ENCODE measurements at places on chromosomes 16 and 17.

- peak; percentile 63 for DNase-seq
These were observed 69.3 kb downstream of the FTO start for GRCh38 chr16:53773150-53773846.

- no peak for DNase-seq
These were observed 22.6 kb downstream of the SMPD3 start for GRCh38 chr16:68425498-68426346.

DNA sequence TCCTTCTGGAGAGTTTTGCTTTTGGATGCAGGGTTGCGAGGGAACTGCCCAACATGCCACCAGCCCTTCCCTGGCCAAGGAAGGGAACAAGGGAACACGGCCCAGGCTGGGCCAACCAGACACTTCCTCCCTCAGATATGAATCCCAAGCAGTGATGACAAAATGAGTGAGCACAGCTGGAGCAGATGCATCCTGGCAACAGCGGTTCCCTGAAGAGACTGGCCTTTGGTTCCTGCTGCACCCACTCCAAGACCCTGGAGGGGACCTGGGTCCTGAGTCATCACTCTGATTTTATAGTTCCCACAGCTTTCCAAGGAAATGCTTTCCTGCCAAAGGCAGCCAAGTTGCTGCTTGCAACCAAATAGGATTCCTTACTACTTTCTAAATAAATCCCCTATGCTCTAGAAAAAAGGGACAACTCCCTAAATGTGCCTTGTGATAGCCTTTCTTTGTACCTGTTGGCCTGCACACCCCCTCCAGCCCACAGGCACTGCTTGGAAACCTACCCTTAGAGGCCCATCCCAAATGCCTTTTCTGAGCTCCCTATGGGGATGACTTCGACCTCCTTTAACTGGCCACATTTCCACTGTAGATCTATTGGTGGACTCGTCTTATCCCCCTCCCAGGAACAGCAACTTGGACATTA lies 5.3 kb downstream of the ST3GAL2 start:
- DNase-seq: peak; percentile 40

DNA sequence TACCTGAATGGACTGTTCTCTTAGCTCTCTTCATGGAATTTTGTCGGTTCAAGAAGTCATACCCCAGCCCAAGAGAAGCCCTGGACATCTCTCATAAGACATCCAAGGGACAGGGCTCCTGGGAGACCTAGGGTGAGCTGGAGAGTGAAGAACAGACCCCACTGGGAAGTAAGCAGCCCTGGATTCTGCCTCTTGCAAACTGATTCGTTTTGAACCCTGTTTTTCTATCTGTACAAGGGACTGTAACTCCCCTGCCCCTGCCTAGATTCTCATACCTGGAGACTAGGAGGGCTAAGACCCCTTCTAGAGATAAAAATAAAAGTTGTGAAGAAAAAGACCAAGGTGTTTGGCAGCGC lies 449 bp downstream of the CCL3L1 start:
- DNase-seq: peak; percentile 83

- no peak for DNase-seq
These were observed 56.5 kb upstream of the CLEC18A start for GRCh38 chr16:69894676-69895075.

DNA sequence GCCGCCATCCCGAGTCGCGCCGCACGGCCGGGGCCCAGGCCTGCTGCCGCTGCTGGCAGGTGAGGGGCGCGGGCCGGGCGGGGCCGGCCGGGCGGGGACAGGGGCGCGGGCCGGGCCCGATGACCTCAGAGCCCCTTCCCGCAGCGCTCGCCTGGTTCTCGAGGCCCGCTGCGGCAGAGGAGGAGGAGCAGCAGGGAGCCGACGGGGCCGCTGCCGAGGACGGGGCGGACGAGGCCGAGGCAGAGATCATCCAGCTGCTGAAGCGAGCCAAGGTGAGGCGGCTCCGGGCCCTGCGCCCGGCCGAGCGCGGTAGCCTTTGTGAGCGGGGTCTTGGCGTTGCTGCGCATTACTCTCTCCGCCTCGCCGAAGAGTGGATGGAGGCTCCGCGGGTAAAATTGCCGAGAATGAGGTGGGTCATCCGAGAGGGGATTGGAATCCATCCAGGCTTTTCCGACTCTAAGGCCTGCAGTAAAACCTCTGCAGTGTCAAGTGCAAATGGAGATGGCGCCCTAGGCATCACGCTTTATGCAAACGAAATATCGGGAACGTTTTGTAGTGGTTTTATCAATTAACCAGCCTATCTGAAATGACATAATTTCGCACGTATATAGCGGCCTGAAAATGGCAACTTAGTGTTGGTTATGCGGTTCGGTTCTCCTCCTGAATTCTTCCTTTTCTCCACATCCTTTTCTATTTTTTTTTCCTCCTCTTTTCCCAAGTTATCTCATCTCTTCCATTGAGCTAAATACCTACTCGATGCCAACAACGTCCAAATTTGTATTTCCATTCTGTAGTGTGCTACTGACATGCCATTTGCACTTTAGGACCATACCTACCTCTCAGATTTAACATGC lies 577 bp downstream of the TTC19 start:
- peak; percentile 34 for DNase-seq

DNA sequence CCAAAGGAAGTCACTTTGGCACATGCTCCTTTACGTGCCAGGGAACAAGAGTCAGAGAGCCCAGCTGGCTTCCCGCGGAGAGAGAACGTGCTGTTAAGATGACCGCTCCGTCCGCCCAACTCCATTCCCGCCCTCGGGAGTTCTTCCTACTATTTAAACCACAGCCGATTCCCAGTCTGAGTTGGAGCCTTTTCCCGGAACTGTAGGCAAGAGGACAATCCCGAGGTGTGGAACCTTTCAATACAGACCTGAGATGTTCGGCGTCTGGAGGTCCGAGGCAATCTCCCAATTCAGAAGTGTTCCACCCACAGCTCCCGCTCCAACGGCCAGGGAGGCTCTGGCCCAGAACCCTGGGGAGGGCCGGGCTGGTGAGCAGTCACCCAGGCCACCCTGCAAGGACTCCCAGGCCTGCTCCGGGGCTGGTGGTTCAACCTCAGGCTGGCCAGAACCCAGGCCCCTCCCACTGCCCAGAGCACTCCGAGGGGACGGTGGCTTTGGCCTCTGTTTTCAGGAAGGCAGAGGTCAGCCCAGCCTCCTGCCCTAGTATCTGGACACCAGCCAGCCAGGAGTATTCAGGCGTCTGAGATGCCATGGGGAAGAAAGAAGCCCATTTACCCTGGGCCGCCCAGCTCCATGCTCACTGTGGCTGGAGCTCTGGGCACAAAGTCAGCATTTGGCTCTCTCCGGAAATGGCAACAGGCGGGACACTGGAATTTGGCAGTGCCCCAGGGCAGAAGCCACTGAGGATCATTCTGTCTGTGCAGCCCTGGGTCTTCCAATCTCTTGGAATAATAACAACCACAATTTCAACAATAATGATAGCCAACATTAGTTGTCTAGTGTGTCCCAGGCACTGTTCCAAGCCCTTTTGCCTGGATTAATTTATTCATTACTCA lies 21.4 kb downstream of the EMP2 start:
- DNase-seq: no peak

GRCh38 chr17:1206026-1206777 lies 26.4 kb upstream of the ABR start:
- DNase-seq: peak; percentile 95

DNA sequence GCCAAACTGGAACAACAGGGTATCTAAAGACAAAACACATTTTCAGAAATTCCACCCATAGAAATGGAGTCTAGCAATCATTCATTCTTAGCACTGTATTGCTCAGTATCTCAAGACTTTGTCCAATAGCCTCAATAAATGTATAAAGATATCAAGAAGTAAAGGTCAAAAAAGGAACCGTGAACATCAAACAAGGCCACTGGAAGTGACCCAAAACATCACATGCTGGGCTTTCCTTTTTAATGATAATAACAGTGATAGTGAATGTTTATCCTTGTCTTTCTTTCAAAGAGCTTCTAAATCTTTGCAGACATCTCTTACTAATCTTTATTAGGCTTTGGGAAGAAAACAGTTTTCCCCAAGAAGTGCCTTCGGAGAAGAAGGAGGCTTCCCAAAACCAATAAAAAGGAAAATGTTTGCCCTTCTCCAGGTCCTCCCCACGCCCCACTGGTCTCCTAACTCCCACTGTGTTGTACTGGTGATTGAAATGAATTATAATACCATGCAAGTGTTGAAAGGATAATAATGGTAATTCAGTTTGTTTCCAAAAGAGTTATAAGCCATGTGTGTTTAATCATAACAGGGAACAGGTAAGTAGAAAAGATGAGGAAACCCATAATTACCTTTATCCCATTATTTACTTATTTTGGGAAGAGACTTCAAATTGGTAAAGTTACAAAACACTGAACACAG lies 18.6 kb downstream of the RNF43 start:
- DNase-seq: no peak

GRCh38 chr17:13635951-13636350 lies 34.2 kb upstream of the HS3ST3A1 start:
- DNase-seq: peak; percentile 65

DNA sequence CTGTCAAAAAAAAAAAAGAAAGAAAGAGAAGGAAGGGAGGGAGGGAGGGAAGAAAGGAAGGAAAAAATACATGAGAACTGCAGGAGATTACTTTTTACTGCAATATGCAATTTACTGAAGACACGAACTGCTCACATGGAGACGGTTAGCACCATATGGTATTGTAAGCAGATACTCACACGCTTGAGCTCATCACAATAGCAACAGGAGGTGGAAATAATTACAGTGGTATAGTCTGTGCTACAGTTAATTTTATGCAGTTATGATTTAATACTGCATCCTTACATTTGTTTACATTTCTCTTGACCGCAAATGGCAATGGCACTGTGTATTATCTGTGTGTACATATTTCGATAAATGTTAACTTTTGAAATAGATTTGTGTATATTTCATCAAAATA lies 21.4 kb upstream of the SLC46A1 start:
- no peak for DNase-seq

GRCh38 chr16:79173919-79174318 lies 426.6 kb downstream of the MAF start:
- DNase-seq: no peak

DNA sequence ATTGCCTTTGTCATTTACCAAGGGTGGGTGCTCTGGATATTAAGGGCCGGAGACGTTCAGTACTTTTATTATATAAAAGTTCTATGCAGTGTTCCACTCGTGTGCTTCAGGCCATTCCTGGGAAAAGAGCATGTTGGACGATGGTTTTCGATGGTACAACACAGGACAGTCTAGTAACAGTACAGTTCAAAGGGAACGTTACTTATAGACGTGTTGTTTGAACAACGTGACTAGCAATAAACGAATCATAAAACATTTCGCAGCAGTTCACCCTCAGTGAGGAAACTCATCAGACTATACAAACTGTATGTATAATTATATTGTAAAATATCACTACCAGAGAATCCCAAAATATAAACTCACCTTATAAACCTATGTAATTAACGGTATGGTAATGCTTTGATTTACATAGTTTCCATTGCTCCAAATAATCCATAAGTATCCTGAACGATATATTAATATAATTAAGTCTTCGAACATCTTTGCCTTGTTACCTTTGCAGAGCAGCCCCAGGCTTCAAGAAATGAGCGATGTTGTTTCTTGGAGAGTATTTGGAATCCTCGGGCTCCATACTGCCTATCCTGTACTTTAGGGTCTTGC lies 589 bp downstream of the NMT1 start:
- DNase-seq: no peak

DNA sequence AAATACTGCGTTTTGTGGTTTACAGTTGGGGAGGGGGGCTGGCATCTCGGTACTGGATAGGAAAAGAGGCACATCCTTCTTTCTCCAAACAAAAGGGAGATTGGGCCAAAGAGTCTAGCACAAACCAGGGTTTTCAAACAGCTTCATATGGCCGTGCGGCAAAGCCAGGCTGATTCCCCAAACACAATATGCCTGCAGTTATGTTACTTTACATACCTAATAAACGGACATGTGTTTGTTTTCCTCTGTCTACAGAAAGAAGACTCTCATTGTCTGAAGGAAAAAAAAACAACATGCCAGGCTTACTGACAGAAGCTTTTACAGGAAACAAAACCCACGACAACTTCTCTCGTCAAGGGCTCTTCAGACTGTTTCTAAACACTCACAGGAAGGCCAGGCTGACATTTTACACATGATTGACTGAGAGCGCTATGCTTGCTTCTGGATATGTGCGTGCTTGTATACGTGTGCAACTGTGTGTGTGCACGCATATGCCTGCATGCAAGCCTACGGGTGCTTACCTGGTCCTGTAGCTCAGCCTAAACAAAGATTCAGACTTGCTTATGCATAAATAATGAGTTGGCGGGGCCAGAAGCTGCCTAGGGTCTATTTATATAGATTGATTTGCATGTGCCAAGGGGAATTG lies 461.0 kb upstream of the C16orf82 start:
- no peak for DNase-seq

GRCh38 chr16:67015313-67015731 lies 13.6 kb upstream of the CBFB start:
- DNase-seq: no peak

DNA sequence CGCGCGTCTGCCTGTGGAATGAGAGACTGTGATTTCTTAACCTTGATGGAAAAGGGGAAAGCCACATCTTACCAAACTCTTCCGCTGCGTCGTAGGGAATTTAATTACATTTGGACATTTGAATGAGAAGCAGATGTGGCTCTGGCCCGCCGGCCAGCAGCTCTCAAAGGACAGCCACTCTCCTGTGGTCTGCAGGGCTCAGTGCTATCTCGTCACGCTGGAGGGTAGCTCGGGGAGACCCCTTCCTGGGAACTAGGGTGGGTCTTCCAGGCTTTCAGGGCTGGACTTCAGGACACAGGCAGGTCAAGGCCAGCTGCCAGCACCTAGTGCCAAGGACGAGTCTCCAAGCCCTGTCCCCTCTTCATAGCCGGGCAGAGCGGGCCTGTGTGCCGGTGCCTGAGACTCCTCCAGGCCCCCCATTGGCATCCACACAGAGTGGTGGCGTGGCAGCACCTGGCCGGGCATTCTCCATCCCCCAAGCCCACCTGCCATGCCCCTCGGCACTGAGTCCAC lies 15.9 kb upstream of the TBX2 start:
- no peak for DNase-seq

DNA sequence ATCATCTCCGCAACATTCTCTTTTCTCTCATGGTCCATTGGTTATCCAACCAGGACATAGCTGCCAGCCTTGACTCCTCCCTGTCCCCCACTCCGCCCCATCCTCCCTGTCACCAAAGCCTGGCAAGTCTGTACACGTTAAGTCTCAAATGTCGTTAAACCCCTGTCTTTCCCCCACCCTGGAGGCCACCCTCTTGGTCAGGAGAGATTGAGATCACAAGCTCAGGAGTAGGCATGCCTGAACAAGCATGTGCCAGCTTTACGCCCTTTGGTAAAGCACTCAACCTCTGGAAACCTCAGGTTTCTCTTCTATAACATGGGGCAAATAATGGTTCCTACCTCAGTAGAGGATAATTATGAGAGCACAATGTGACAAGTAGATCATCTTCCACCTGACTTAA lies 38.1 kb upstream of the CCL1 start:
- no peak for DNase-seq

- DNase-seq: no peak
These were observed 551.1 kb upstream of the CDH11 start for GRCh38 chr16:65672960-65673359.

Measured in inflammatory macrophage treated with lipopolysaccharide for 4 hours (primary cell).